ENCODE measurements at places on chromosomes 3 and 15.

- DNase-seq: no peak
These were observed 571.8 kb downstream of the ZPLD1 start for GRCh38 chr3:103006526-103007183.

DNA sequence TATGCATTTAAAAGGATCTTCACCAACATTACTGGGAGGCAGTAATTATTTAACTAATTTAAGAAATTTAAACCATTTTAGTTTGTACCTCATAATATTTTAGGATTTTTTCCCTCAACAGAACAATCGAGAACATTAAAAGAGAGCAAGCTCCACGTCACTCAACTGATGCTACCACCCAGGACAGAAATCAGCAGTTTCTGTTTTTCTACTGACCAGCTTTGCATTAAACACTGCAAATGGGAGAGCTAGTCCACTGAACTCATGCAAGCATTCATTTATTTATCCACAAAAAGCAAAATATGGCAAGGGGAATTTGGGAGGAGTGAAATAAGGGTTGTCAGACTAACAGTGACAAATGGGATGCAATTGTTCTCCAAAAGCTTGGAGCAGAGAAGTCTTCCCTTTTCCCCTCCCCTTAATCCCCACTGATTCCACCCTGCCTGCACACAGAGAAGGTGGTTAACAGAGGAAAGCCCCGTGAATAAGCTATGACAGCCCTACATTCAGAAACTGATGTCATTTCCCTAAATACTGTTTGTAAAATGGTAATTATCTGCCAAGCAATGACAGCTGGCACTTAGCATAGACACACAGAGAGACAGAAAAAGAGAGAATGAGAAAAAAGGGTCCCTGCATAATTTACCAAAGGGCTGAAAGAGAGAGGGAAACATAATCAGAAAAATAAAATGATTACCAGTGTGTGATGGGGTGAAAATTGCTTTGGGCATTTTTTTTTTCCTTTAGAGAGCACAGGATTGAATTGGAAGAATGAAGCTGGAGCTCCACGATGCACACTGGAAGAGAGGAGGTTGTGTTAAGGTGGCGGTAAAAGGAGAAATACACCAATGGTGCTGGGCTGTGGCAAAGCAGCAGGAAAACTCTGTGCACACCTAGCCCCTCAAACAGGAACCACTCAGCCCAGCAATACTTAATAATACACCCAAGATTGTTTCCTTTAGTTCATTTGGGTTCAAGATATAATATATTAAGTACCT, 777.4 kb downstream of the TUSC7 start:
- no peak for DNase-seq

GRCh38 chr3:71694358-71694999, 30.7 kb downstream of the EIF4E3 start:
- DNase-seq: no peak

- DNase-seq: no peak
These were observed 474.1 kb upstream of the KCNMB2 start for GRCh38 chr3:178062126-178062525.

DNA sequence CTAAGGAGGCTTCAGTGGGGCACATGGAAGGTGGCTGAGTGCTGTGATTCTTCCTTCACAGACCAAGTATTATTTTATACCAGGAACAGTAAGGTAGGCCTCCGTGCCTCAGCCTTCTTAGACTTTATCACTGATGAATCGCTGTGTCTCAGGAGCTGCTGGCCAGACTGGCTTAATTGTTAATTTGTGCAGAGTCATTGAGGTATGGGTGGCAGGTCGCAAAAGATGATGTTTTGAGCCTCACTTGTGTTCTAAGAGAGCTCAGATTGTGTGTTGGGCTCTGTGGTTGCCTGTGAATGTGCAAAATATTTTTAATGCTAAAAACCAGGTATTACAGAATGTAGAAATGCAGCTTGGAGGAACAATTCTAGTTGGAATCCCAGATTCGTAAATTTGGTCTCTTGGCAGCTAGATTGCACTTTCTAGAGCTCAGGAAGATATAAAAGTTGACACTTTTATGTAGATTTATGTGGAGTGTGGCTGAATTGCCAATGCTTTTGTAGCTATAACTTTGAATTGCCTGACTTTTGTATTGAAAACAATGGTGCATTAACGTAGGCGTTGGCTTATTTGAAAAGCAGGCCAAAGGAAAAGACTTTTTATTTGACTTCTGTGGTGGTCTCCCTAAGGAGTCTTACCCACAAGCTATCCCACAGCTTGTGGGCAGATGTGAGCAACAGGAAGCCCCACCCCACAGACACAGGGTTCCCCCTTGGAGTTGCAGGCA, 53.4 kb downstream of the LARS2 start:
- no peak for DNase-seq

GRCh38 chr3:41199866-41200668, 762 bp downstream of the CTNNB1 start:
- peak; percentile 3 for DNase-seq

- no peak for DNase-seq
These were observed 399.2 kb downstream of the EPHA3 start for GRCh38 chr3:89506462-89507103.

DNA sequence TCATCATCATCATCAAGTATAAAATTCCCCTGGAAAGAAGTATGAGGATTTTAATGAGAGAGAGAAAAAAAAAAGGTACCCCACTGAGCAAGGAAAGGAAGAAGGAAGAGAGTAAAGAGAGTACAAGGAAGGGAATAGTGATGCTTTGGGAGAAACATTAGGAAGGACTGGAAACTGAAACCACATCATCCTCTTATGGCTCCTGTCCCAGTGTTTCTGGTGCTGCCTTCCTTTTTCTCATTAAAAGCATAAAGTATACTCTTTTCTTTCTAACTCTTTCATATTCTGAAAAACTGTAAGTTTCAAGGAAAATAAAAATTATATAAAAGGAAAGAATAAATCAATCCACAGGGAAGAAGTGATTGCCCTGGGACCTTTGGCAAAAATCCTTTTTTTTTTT, 616.4 kb upstream of the CBLB start:
- DNase-seq: no peak

DNA sequence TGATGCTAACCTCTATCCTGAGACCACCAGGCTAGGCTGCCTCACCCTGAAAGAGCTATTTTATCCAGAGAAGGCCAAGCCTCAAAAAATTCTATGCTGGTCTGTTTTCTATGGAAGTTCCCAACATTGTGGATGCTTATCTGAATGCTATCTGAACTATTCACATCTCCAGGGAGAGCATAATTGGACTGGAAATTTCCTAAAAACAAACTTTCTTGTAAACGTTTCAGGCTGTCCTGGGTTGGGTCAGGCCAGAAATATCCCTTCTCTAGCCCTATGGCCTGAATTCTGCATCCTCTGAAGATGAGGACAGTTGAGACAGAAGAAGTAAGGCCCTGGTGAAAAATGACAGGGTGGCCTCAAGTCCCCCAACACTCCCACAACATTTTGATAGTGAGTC, 706.4 kb upstream of the NR2F2 start:
- DNase-seq: no peak

- DNase-seq: no peak
These were observed 51.0 kb upstream of the ATP13A3 start for GRCh38 chr3:194537732-194538247.

GRCh38 chr3:100269410-100270214, 8.8 kb downstream of the TBC1D23 start:
- no peak for DNase-seq

GRCh38 chr3:143207338-143207961, 87.9 kb downstream of the CHST2 start:
- DNase-seq: no peak

GRCh38 chr3:159624616-159625015, 364.0 kb upstream of the IL12A start:
- no peak for DNase-seq

- no peak for DNase-seq
These were observed 16.2 kb downstream of the CEP152 start for GRCh38 chr15:48794697-48795134.

GRCh38 chr3:179446501-179446900, 4.8 kb downstream of the GNB4 start:
- no peak for DNase-seq

DNA sequence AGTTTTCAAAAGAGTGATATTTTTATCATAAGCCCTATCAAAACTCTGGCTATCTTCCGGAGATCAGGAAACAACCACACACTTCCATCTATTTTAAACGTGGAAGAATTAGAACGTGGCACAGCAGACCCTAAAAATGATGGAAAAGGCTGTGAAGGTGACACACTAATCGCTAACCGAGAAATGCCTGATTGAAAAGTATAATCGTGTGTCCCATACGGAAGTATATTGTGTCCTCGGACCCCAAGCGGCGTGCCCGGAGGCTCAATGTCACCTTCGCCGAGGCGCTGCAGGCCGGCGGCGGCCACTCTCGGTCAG, 642 bp downstream of the COX5A start:
- no peak for DNase-seq

- DNase-seq: no peak
These were observed 406.0 kb downstream of the GAP43 start for GRCh38 chr3:116029266-116029665.

DNA sequence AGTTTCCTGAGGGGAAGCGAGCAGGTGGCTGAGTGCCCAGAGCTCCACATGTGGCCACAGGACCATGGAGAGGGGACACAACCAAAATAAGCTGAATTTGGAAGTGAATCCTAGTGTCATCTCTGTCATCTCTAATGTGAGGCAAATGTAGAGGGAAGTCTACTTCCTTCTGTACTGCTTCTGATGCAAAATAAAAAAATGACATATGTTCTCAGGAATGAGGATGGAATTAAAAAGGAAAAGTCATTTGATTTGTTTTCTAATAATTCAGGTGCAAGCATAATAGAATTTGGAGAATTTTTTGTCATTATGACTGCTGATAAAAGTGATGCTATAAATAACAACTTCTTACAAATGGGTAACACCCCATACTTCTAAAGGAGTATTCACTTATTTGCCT, 59.5 kb upstream of the POU1F1 start:
- no peak for DNase-seq

GRCh38 chr3:111332488-111333080, 209.4 kb upstream of the CD96 start:
- no peak for DNase-seq

- no peak for DNase-seq
These were observed 597 bp upstream of the CAMK1 start for GRCh38 chr3:9770276-9770812.

DNA sequence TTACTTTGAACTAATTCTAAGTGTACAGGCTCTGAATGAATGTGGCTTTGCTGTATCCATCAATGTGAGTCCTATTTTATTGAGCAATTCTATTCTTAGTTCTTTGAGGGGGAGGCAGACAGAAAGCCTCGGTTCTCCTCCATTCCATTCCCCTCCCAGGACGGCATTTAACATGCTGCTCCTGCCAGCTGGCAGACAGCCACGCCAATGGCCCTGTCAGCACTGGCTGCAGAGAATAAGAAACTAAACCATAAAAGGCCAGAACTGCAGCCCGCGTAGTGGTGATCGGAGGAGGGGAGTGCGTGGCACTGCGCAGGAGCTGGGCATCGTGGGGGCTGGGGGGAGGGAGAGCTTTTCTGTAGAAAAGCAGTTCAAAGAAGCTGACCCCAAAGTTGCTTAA, 76.0 kb upstream of the HACD2 start:
- no peak for DNase-seq

DNA sequence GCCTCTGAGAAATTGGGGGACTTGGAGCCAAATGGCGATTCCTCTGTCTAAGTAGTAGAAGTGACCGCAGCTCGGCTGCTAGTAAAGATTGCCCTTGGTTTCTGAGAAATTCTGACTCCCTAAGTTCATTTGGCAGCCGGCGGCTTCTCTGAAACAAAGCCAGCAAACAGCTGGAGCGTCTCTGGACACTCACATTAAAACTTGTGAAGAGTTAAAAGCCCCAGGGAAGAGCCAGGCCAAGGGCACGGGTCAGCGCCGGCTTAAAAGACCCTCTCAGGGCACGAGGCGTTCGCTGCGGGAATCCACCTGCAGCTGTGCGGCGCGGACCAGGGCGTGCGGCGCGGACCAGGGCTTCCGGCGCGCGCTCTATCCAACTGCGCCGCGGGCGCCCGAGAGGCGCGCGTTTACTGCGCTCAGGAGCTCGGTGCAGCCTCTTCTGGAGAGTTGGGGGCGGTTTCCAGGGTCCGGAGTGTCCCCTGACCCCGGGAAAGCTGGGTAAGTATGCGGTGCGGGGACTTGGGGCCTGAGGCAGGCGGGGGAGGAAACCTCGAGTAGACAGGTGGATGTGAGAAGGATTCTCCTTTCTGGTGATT, at the start of gene COL6A5:
COL6A5 (plus strand) TSS at position 186 of the 593 bp plus-strand sequence. CDS start 27,967 bp downstream, outside the sequence.
- DNase-seq: no peak

GRCh38 chr15:39874890-39875549, 45.0 kb downstream of the GPR176 start:
- no peak for DNase-seq

DNA sequence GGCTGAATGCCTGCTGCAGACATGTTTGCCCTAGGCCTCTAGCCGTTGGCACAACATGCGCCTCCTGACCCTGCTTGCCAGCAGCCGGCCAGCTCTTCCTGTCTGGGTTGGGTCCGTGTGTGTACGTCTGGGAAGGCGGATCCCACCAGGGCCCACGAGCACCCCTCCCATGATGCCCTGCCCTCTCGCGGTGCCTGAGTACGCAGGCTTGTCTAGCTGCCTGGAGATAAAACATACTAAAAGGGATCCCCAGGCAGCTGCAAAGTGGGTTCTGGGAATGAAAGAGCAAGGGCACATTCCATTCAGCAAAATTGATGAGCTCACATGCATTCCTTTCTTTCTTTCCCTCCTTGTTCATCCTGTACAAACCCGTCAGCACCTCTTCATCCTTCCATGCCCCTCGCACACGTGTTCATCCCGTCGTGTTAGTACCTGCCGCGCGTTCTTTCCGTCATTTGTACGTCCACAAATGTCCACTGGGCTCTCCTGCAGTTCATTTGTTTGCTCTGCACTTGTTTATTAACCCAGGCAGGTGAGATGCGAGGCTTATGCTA, 74.3 kb downstream of the FBLN2 start:
- DNase-seq: no peak

- DNase-seq: no peak
These were observed 118.9 kb upstream of the MBNL1 start for GRCh38 chr3:152149832-152150231.

GRCh38 chr15:50051811-50052419, 67.1 kb downstream of the ATP8B4 start:
- no peak for DNase-seq

GRCh38 chr15:84590406-84590805, 10.4 kb upstream of the ZSCAN2 start:
- no peak for DNase-seq

DNA sequence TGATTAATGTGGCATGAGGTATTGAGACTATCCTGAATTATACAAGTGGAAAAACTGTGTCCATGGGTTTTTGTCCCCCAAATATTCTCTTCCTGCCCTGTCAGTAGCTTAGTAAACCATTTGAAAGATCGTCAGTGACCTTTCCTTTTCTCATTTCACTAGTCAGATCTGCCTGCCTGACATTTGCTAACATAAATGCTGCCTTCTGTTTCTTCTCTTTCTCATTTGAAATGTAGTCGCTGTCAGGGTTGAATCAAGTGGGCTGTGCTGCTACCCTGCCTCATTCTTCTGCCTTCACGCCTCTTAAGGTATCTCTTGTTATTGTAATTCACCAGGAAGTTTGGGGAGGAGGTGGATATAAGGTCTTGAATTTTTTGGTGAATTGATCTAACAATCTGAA, 67.5 kb downstream of the LRCH3 start:
- DNase-seq: no peak

GRCh38 chr3:177647876-177648275, 450.6 kb upstream of the TBL1XR1 start:
- no peak for DNase-seq

- no peak for DNase-seq
These were observed 65.9 kb downstream of the CPN2 start for GRCh38 chr3:194285024-194285849.
